Glutamatergic neuron (in vitro differentiated cells): ENCODE measurements at places on chromosomes 12 and 14. TPM values are rescaled to one million over a fixed set of nuclear protein-coding genes. Genes with fewer than 3 reads are reported as not detected.
A peak's percentile ranks its signal among the peaks of the same experiment; 100 is the strongest.

Gene TTC7B
- total RNA-seq, result 83.1 TPM

DNA sequence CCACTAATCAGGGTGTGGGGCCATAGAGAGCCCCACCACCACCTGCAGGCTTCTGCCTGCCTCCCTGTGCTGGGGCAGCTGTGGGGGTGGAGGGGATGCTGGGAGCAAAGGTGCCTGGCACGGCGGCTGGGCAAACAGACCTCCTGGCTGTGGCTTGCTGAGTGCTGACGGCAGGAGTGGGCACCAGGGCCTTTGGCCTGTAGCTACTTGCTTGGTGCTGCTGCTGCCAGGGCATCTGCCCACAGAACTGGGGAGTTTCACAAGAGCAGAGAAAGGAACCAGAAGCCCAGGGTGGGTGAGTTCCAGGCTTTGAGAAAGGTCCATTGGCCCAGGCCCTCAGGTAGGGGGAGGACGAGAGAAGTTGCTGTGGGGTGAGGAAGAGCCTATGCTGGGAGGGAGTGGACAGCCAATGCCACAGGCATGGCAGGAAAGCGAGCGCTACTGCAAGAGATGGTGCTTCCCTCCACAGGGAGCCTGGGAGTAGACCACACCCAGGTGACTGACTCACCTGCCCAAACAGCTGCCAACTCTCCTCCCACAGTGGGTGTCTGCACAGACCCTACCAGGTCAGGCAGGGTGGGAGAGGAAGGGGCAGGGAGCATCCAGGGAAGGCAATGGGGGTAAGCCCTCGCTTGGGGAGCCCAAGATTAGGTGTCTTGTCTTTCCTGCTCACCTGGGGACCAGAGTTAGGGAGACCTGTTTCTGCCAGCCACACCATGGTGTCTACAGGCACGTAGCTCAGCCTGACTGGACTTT is 39.0 kb upstream of the HDAC7 start:
- H3K36me3 ChIP-seq, result no peaks in the 10 kb centered on the region
- no peaks in the 10 kb centered on the region for H3K4me1 ChIP-seq
- no peak overlapping the region for H3K4me3 ChIP-seq
- no peak overlapping the region for H3K27ac ChIP-seq
- no peaks in the 10 kb centered on the region for H3K27me3 ChIP-seq

DNA sequence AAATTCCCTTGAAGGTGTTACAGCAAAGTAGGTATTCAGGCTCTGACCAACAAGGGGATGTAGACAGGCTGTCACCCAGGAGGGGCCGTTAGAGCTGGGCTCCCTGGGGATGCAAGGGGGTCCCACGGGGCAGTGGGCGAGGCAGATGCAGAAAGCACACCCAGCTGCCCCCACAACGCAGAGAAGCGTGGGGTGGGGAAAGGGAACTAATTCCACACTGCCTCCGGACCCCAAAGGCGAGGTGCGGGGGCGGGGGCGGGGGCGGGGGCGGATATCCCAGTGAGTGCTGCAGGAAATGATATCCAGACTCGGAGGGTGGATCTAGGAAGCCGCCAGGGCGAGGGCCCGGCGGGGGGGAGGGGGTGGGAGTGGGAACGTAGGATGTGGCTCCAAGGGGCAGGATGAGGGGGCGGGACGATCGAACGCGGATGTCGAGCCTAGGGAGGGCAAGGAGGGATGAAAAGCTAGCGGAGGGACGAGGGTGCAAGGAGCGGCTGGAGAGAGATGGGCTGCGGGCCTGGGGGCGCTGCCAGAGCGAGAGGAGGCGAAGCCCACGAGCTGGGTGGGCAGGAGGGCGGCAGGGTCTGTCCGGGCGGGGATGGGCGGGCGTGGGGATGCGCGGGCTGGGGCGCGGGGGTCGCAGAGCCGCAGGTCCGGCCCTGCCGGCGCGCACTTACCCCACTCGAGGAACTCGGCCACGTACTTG is 874 bp downstream of the CDC42BPB start:
- H3K27me3 ChIP-seq, result peaks cover 7% of the 10 kb centered on the region
- H3K27ac ChIP-seq, result peak overlapping the region; percentile 94
- DNase-seq, result peak; percentile 84
- H3K4me1 ChIP-seq, result peaks cover 16% of the 10 kb centered on the region

GRCh38 chr14:36524874-36525745 is 5.1 kb upstream of the NKX2-1 start:
- DNase-seq, result peak; percentile 89
- no peaks in the 10 kb centered on the region for H3K36me3 ChIP-seq
- peaks cover 48% of the 10 kb centered on the region for H3K27me3 ChIP-seq
- no peak overlapping the region for H3K27ac ChIP-seq
- peak overlapping the region; percentile 53 for H3K4me3 ChIP-seq

- H3K4me3 ChIP-seq, result no peak overlapping the region
- peaks cover 3% of the 10 kb centered on the region for H3K36me3 ChIP-seq
- no peak for DNase-seq
- no peak overlapping the region for H3K27ac ChIP-seq
- peaks cover 3% of the 10 kb centered on the region for H3K27me3 ChIP-seq
These were observed 12.9 kb upstream of the SERPINA4 start for GRCh38 chr14:94548131-94548998.

Gene TMEM132D
- 16.5 TPM for total RNA-seq

Gene CLEC2B
- total RNA-seq, result not detected

- no peaks in the 10 kb centered on the region for H3K36me3 ChIP-seq
- no peak overlapping the region for H3K4me3 ChIP-seq
- peaks cover 1% of the 10 kb centered on the region for H3K4me1 ChIP-seq
These were observed 49.5 kb downstream of the DCAF4 start for GRCh38 chr14:72975770-72976169.

GRCh38 chr14:22266683-22267082 is 322.3 kb downstream of the DAD1 start:
- H3K27me3 ChIP-seq, result no peaks in the 10 kb centered on the region
- no peak overlapping the region for H3K4me3 ChIP-seq
- H3K4me1 ChIP-seq, result no peaks in the 10 kb centered on the region
- H3K36me3 ChIP-seq, result no peaks in the 10 kb centered on the region
- no peak overlapping the region for H3K27ac ChIP-seq
- DNase-seq, result no peak

- no peak for DNase-seq
- peaks cover 5% of the 10 kb centered on the region for H3K27me3 ChIP-seq
- H3K36me3 ChIP-seq, result no peaks in the 10 kb centered on the region
These were observed 1.3 kb downstream of the GLRX5 start for GRCh38 chr14:95536036-95536593.

GRCh38 chr14:22778084-22778483 is 11.6 kb downstream of the OXA1L start:
- H3K4me1 ChIP-seq, result no peaks in the 10 kb centered on the region
- no peak overlapping the region for H3K4me3 ChIP-seq
- no peaks in the 10 kb centered on the region for H3K36me3 ChIP-seq
- DNase-seq, result no peak
- no peak overlapping the region for H3K27ac ChIP-seq

Gene SLC25A47
- not detected for total RNA-seq

- H3K4me1 ChIP-seq, result no peaks in the 10 kb centered on the region
- no peak overlapping the region for H3K4me3 ChIP-seq
- no peak overlapping the region for H3K27ac ChIP-seq
- H3K36me3 ChIP-seq, result no peaks in the 10 kb centered on the region
- H3K27me3 ChIP-seq, result no peaks in the 10 kb centered on the region
These were observed 67.8 kb downstream of the METTL25 start for GRCh38 chr12:82426081-82426480.

Gene RAB15
- total RNA-seq, result 79.5 TPM

DNA sequence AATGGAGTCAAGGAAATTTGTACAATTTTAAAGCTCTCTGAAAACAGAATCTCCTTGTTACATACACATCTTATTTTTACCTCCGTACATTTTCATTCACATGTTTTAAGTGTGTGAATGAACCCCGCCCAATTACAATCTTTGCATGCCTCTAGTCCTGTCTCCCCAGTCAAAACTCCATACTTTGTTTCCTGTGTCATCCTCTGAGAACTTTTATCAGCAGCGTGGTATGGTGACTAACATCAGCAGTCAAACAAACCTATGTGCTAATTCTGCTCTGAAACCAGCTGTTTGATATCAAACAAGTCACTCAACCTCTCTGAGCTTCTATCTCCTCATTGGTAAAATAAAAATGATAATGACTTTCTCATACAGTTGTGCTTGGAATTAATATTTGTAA is 15.8 kb upstream of the ERGIC2 start:
- no peaks in the 10 kb centered on the region for H3K27me3 ChIP-seq
- H3K27ac ChIP-seq, result no peak overlapping the region
- no peak overlapping the region for H3K4me3 ChIP-seq
- H3K36me3 ChIP-seq, result no peaks in the 10 kb centered on the region
- DNase-seq, result no peak

DNA sequence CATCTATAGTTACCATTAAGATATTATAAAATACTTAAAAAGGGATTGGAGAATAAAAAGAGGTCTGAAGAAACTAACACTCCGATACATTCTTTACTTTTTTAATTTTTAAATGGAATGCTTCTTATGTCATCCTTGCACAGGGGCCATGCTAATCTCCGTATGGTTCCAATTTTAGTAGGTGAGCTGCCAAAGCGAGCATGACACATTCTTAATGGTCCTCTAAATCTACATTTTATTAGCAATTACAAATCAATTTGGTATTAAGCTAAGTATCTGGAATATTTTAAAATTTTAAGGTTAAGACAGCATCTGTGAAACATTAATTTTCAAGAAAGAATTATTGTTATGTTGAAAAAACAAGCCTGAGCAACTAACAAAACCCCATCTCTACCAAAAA is 6.2 kb upstream of the ARID4A start:
- H3K4me1 ChIP-seq, result no peaks in the 10 kb centered on the region
- H3K27ac ChIP-seq, result no peak overlapping the region
- no peak overlapping the region for H3K4me3 ChIP-seq
- H3K36me3 ChIP-seq, result no peaks in the 10 kb centered on the region
- DNase-seq, result no peak

Gene CLEC4D
- total RNA-seq, result not detected

DNA sequence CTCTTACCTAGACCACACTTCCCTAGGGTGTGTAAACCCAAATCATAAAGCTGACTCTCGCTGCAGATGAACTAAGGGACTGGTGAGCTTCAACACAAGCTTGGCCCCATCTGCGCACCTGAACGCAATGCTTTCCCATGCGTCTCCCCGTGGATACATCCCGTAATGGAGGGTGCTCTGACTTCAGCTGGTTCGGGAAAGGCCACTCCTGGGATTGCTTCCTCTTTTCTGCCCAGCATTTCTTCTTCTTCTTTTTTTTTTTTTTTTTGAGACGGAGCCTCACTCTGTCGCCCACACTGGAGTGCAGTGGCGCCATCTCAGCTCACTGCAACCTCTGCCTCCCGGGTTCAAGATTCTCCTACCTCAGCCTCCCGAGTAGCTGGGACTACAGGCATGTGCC is 27.7 kb upstream of the ETFBKMT start:
- no peak overlapping the region for H3K4me3 ChIP-seq
- peaks cover 2% of the 10 kb centered on the region for H3K27me3 ChIP-seq
- H3K27ac ChIP-seq, result no peak overlapping the region
- no peak for DNase-seq
- H3K4me1 ChIP-seq, result peaks cover 7% of the 10 kb centered on the region

GRCh38 chr12:80264386-80264785 is 165.0 kb downstream of the OTOGL start:
- H3K36me3 ChIP-seq, result no peaks in the 10 kb centered on the region
- H3K4me1 ChIP-seq, result no peaks in the 10 kb centered on the region
- no peak for DNase-seq

GRCh38 chr14:63492391-63492790 is 50.8 kb downstream of the PPP2R5E start:
- H3K27me3 ChIP-seq, result no peaks in the 10 kb centered on the region
- DNase-seq, result no peak
- peak overlapping the region; percentile 72 for H3K27ac ChIP-seq
- no peak overlapping the region for H3K4me3 ChIP-seq
- no peaks in the 10 kb centered on the region for H3K36me3 ChIP-seq

GRCh38 chr14:93263416-93263815 is 56.4 kb downstream of the UBR7 start:
- H3K4me1 ChIP-seq, result peaks cover 13% of the 10 kb centered on the region
- H3K27me3 ChIP-seq, result no peaks in the 10 kb centered on the region
- DNase-seq, result no peak
- no peak overlapping the region for H3K4me3 ChIP-seq
